ENCODE measurements at places on chromosomes 2 and 18. TPM values are rescaled to one million over a fixed set of nuclear protein-coding genes. Genes with fewer than 3 reads are reported as not detected.

Gene MOB4
- total RNA-seq, result 69.4 TPM

Gene SERPINB13
- not detected for total RNA-seq

Gene IL37
- not detected for total RNA-seq

Gene SCYGR4
- not detected for total RNA-seq

Gene ACTG2
- total RNA-seq, result 349 TPM

Gene SLC38A11
- total RNA-seq, result under 0.01 TPM

Gene STPG4
- total RNA-seq, result 0.28 TPM

Gene EHD3
- total RNA-seq, result 39.8 TPM

Gene SATB2
- total RNA-seq, result 8.4 TPM

Gene COL4A3
- not detected for total RNA-seq

Gene ZNF521
- total RNA-seq, result 44.7 TPM

Gene STARD6
- 0.28 TPM for total RNA-seq
